ENCODE measurements at places on chromosomes 12 and 14. TPM values are rescaled to one million over a fixed set of nuclear protein-coding genes. Genes with fewer than 3 reads are reported as not detected.

Gene SERPINA9
- total RNA-seq = not detected

Gene KRT74
- not detected for total RNA-seq

Gene ABCD2
- total RNA-seq = not detected

Gene ARHGEF25
- 5.1 TPM for total RNA-seq

Gene MEG3
- 53.8 TPM for total RNA-seq

Gene KCNC2
- total RNA-seq = not detected

Gene APOF
- not detected for total RNA-seq
